ENCODE measurements at places on chromosomes 1 and 21.

DNA sequence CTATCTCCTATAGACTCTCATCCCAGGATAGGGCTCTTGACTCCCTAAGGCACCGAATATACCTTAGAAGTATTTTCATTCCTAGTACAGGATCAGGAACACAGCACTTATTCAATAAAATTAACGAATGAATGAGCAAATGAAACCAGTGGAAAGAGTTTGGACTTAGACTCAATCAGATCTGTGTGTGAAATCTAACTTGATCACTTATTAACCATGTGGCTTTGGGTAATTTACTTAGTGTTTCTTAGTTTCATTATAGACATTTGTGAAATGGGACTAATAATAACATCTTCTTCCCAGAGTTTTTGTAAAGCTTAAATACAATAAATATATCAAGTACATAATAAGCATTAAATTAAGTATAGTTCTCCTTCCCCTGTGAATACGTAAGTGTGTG is 230.1 kb downstream of the ADGRL2 start:
- no peak for DNase-seq

DNA sequence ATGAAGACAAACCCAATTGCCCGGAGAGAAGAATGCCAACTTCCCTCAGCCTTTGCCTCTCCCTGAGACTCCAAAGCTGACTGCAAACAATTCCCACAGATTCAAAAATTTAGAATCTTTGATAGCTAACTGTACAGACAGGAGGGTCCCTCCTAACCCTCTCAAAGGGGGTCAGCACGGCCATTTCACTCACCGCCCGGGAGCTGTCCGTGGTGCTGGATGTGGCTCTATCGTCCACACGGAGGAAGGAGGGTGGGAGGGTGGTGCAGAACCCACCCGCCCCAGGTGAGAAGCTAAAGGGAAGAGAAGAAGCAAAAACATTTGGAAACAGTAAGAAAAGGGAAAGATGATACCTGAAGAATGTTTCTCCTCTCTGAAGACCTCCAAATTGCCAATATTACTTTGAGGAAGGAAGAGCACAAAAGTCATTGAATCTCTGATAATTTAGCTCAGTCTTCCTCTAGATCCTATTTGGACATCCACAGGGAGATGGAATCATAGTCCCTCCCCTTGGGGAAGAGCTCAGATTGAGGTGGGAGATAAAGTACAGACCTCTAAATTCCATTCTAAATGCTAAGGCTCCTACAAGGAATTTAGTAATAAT is 45.6 kb downstream of the RHBG start:
- peak; percentile 14 for DNase-seq

DNA sequence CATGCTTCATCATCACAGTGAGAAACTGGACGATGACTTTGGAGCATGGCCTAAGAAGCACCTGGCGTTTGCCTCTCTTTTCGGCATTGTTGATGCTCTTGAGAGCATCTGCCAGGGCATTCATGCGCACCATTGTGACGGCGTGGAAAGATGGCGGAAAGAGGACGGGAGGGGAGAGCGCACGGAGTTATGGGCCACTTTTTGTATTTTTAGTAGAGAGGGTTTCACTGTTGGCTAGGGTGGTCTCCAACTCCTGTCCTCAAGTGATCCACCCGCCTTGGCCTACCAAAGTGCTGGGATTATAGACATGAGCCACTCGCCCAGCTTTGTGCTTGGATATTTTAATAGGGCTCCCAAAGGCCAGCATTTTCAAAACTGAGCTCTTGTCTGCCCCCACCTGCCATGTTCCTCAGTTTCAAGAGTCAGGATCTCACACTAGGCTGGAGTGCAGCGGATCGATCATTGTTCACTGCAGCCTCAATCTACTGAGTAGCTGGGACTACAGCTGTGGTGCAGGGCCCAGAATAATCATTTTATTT is 5.3 kb downstream of the RPS8 start:
- DNase-seq = no peak

DNA sequence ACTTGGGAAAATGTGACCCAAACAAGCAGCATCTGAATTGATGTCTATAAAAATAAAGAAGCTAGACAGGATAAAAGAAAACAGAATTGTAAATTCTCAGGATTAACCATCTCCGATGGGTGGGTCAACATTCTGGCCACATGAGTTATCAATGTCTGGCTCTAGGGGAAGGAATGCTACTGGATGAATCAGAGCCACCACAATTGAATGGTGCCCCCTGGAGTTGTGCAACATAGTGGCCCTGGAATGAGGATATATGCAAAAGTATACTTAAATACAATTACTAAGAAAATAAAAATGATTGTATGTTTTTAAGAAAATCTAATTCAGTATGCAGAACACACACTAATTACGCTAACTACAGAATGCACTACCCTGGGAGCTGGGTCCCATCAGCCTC is 185.6 kb downstream of the TGFBR3 start:
- no peak for DNase-seq

DNA sequence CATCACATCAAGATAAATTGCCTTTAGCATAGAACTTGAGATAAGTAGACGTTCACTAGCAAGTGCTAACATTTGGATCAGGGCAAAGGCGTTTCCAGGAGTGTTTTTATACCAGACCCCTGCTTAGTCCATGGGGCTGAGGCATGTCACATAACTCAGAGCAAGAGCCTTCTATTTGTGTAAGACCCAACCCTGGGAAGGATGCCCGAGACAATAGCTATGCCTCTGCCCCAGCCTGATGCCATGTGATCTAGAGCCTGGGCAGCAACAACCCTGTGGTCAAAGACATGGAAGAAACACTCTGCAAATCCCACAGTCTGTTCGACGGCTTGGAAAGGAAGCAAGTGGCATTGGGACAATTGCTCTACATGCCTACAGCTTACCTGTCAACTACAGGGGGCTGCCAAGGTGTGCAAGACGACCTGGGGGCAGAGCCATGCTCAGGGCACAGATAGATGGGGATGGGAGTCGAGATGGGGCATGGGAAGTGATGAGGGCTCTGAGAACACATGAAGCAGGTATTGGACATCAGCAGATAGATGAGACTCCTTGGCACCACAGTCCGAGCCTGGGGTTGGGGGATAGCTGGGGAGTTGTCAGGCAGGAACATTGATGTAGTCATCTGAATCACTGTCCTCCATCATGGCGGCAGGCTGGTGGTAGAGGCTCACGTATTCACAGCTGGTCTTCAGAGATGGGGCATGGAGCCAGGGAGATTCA is 7.3 kb downstream of the IL24 start:
- DNase-seq = no peak

- DNase-seq = no peak
These were observed 370.4 kb upstream of the ST6GALNAC5 start for GRCh38 chr1:76496871-76497270.

- peak; percentile 76 for DNase-seq
These were observed 2.7 kb upstream of the PLEKHO1 start for GRCh38 chr1:150146849-150147542.

GRCh38 chr1:212214325-212214724 is 70.9 kb upstream of the PPP2R5A start:
- no peak for DNase-seq

DNA sequence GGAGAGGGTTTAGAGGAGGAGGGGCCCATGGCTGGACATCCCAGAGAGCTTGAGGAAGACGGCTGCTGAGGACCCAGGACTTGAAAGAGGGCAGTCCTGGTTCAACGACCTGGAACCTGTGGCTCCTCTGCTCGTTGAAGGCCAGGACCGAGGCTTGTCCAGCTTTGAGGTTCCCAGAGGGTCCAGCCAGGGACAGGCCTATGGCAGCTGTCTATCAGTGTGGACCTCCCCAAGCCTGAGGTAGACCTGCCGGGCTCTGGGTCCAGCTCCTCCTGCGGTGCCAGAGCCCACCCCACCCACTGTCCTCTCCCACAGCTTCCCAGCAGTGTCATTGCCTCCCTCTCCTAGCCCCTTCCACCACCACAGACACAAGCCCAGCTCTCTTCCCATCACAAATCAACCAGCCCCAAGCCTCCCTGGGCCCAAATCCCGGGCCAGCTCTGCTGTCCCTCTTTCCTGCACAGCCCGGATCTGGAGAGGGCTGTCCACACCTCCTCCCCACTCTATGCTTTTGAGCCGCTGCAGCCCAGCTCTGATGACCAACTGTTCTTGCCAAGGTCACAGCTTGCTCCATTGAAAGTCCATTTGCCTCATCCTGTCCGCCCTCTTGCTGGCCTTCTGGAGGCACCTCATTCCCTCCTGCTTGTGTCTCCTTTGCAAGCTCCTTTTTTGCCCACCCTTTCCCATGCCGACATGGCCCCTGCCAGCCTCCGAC is 48.7 kb upstream of the EDN2 start:
- no peak for DNase-seq

DNA sequence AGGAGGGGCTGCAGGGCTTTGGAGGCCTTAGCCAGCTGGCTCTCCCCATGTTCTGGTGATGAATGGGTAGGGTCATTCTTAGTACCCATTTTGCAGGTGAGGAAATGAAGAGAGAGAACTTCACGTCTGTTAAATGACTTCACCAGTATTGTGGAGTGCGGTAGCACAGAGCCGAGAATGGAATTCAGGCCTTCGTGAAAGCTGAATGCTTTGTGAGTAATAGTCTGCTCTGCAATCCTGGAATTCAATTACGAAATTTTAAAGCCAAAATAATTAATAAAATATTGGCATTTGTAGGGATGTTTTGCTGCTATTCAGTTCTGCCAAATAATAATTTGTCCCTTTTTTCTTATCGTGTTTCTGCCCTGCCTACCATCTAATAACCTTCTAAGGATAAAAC is 197.7 kb downstream of the GREM2 start:
- no peak for DNase-seq

DNA sequence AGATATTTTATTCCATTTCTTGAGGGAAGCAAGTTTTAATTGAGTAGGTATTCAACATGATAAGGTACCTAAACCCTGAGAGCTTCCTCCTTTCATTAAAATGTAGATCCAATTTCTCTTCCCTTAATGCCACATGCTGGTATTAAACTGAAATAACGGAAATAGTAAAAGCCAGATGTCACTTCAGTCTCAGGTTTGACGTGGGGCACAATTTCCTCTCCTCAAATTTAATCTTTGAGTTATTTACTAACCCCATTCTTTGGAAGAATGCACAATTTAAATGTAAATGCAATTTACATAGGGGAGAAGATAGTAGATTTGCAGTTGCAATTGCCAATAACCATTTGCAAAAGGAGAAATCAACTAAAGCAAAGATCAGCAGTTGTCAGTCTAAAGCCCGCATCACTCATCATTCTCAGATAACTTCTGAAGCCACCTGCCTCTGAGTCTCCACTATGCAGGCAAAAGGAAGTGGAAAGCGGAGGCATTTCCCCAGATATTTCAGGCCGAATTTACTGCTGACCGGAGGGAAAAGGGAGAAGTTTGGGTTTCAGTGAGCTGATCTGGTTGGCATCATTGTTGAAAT is 2.1 kb upstream of the LEMD1 start:
- no peak for DNase-seq

DNA sequence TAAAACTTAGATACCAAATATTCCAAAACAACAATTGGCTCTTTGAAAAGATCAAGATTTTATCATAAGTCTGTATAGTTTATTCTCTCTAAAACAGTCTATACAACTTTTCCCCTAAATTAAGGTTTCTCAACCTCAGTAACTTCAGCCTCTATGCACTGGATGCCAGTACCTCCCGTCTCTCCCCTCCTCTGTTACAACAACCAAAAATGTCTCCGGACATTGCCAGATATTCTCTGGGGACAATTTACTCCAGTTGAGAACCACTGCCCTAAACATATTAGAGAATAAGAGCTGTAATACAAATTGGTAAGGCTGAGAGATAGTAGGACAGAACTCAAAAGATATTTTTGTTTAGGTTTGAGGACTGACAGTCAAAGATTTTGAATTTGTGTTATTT is 71.6 kb downstream of the TMEM200B start:
- no peak for DNase-seq

GRCh38 chr1:92307980-92308379 is 9.1 kb downstream of the RPAP2 start:
- no peak for DNase-seq

GRCh38 chr21:35257413-35257812 is 208.3 kb upstream of the RUNX1 start:
- no peak for DNase-seq

GRCh38 chr1:161159913-161160243 is 578 bp downstream of the USP21 start:
- DNase-seq = no peak

GRCh38 chr1:5752746-5753548 is 239.3 kb downstream of the NPHP4 start:
- DNase-seq = no peak

DNA sequence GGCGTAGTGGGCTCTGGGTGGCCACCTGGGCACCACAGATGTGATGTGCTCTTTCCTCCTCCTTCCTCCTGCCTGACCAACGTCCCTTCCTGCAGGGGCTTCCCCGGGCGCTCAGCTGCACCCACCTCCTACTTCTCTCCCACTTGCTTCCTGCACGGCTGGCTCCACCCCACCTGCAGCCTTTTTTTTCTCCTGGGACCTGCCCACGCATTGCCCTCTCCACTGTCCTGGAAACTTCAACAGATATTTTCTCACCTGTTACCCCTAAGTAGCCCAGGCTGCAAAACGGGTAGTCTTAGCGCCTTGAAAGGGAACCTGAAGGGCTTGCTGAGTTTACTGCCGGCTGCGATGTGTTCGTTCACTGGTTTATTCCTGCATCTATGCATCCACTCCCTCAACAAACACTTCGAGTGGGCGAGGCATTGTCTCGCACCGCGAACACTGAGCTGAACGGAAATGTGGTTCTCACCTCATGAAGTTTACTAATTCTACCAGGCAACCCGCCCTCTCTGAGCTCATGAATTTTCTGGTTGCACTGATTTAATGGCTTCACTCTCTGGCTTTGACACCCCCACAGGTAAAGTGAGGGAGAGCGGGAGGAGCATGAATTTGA is 23.6 kb downstream of the ZBTB18 start:
- DNase-seq = no peak

DNA sequence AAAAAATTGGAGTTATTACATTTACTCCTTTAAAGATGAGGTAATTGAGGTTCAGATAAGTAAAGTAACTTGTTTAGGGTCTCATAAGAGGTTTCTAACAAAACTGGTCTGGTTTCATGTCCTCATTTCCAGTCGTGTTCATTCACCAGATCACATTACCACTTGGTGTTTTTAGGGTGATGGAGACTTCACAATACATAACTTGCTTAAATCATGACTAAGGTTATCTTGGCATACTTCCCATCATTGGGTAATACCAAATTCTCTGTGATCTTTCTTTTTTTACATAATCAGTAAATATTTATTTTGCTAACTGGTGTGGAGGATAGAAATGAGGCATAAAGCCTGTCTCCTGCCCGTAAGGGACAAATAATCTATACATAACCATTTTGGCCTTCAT is 31.6 kb upstream of the RPTN start:
- DNase-seq = no peak

DNA sequence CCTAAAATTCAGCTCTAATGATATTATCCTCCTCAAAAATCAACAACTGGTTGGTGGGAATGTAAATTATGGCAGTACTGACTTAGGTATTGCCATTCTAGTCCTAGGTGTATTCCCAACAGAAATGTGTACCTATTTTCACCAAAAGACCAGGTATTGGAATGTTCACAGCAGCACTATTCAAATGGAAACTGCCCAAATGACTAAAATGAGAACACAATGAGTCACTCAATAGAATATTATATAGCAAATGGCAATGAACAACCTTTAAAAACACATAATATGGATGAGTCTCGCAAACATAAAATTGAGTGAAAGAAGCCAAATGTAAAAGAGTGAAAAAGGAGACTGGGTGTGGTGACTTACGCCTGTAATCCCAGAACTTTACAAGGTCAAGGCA is 44.9 kb downstream of the GADD45A start:
- no peak for DNase-seq

All from hematopoietic multipotent progenitor cell treated with erythropoietin and hydrocortisone succinate and interleukin-3 and kit ligand, for 8 days (in vitro differentiated cells).